NCI-H1436 treated with DMSO at 0.1 percent for 48 hours (cell line): ENCODE measurements at places on chromosomes 2 and 18.

DNA sequence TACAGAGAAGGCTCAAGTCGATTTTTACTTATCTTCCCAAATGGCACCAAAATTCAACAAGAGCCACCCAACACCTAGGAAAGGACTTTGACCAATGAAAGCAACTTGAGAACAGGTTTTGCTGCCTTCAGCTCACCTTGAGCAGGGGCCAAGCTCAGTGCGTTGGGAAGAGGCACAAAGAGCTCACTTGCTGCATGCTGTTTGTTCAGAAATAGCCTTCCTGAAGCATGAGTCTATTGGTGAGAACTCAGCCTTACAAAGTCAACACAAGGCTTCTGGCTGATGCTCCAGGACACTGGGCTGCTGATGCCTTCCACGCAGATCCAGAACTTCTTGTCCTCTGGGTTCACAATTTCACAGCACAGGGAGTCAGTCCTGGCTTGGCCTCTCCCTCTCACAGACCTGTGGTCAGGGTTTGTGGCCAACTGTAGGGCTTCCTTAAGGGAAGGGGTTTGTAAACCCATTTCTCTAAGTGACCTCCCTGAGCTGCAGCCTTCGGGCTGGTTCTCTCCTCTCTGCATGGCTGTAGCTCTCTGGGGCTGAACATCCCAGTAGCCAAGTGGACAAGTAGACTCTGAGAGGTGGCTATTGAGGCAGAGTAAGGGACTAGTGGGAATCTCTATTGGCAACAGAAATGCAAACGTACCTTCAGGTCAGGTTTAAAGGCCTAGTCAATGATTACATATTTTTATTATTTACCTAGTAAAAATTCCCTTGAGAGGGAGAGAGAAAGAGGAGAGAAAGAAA, 124.7 kb upstream of the GATA6 start:
- DNase-seq = no peak

GRCh38 chr2:80169811-80170594, 134.5 kb downstream of the LRRTM1 start:
- no peak for DNase-seq

- DNase-seq = no peak
Observed at GRCh38 chr2:60268032-60268431, 285.4 kb downstream of the BCL11A start.

GRCh38 chr2:152630466-152630865, 86.8 kb downstream of the PRPF40A start:
- no peak for DNase-seq

GRCh38 chr2:48479915-48480314, 50.0 kb upstream of the STON1 start:
- no peak for DNase-seq

DNA sequence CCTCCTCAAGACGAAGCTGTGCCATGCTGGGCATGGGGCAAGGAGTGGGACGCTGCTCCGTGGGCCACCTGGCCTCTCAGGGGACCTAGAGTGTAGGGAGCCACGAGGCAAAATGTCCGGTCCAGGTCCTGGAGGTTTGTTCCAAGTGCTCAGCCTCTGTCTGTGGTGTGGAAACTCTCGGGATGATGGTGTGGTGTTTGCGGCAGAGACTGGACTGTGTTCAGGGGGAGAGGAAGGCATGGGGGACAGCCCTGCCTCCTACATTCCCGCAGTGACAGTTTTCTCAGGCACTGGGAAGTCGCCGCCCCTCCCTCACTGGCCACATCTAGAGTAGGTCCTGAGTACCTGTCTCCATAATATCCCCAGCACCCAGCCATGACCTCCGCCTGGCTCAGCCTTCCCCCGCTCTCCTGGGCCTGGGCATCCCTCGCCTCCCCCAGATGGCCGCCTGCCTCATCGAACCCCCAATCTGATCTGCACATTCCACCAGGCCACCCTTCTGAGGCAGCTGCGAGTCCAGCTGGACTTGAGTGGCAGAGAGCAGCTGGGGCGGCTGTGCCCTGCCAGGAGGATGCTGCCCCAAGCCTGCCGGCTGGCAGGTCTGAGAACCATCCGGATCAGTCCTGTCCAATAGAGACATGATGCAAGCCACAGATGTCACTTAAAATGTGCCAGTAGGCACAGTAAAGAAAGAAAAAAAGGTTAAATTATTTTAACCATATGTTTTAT, 6.2 kb downstream of the KCNIP3 start:
- DNase-seq = no peak

GRCh38 chr2:145623136-145623535, 1103.2 kb upstream of the ZEB2 start:
- no peak for DNase-seq

GRCh38 chr2:40120026-40120425, 331.9 kb downstream of the SLC8A1 start:
- DNase-seq = no peak

GRCh38 chr2:222295368-222296062, 3.3 kb downstream of the PAX3 start:
- no peak for DNase-seq

DNA sequence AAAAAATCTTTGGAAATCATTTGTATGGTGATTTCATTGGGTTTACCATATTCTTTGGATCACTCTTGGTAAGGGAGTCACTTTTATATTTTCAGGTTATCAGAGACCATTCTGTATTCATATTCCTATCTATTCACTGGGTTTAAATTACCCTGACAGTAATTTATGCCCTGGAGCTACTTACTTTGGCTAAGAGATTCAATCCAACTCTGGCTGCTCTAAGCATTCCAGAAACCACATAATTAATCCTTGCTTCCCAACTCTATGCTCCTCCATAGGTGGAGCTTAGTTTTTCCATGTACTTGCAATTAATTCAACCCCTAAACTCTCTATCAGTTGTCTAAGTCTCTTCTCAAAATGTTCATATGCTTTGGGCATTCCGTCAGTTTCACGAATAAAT, 336.3 kb downstream of the AGPS start:
- no peak for DNase-seq

GRCh38 chr2:229519655-229520430, 194.5 kb downstream of the DNER start:
- DNase-seq = no peak

GRCh38 chr2:173872714-173873113, 92.5 kb downstream of the SP3 start:
- DNase-seq = no peak

- no peak for DNase-seq
Observed at GRCh38 chr2:64470766-64471295, 16.9 kb downstream of the LGALSL start.

GRCh38 chr2:203623096-203623495, 83.3 kb upstream of the CD28 start:
- no peak for DNase-seq

DNA sequence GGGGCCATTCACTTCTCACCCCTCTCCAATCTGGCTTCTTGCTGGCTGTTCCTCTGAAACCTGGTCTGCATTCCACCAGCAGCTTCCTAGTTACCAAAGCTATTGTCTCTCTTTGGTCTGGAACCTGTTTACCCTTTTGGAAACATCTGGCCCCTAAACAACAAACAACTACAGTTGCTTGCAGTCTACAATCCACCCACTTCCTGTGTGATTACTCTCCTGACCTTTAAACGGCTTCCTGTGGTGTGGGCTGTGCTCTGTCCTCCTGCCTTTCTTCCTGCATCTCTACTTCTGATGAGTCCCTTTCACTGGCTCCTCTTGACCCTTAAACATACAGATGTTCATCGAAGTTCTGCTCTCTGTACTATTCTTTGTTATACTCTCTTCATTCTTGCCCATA, 303.8 kb downstream of the TDRD15 start:
- DNase-seq = no peak

DNA sequence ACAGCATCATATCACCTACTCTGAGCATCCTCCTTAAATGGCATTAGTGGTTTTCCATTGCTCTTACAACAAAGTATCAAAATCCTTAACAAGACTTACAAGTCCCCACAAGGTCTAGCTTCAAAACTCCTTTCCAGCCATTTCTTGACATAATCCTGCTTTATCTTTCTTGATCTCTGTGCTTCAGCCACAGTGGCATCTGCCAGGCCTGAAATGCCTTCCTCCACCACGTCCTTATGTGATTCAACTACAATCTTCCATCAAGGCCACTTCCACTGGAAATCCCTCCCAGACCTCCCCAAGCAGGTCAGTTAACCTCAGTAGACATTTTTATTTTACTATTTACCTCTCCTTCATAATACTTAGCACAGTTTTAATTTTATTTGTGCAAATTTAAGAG, 83.8 kb upstream of the CCDC150 start:
- no peak for DNase-seq

DNA sequence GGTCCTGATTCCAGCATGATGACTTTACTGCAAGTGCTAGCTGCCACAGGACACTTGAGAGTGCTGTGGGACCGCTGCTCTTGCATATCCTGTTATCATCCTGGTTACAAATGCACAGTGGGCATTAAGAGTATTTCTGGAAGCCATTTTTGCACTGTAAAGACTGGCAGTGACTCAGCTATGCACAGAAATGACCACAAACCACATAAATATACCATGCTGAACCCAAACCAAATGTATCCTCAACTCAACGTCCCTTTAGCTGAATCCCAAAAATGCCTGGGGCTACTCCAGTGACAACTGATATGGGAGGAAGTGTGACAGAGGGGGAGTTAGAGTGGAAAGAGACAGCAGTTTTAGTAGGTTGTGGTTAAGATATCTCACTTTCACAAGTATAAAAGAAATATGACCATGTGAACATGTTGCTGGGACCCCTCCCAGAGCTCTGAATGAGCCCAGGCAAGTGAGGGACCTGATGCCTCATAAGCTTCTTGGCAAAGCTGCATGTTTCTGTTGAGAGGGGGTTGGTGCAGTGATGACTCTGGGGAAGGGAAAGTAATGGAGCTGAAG, 37.3 kb downstream of the RHBDD1 start:
- no peak for DNase-seq

DNA sequence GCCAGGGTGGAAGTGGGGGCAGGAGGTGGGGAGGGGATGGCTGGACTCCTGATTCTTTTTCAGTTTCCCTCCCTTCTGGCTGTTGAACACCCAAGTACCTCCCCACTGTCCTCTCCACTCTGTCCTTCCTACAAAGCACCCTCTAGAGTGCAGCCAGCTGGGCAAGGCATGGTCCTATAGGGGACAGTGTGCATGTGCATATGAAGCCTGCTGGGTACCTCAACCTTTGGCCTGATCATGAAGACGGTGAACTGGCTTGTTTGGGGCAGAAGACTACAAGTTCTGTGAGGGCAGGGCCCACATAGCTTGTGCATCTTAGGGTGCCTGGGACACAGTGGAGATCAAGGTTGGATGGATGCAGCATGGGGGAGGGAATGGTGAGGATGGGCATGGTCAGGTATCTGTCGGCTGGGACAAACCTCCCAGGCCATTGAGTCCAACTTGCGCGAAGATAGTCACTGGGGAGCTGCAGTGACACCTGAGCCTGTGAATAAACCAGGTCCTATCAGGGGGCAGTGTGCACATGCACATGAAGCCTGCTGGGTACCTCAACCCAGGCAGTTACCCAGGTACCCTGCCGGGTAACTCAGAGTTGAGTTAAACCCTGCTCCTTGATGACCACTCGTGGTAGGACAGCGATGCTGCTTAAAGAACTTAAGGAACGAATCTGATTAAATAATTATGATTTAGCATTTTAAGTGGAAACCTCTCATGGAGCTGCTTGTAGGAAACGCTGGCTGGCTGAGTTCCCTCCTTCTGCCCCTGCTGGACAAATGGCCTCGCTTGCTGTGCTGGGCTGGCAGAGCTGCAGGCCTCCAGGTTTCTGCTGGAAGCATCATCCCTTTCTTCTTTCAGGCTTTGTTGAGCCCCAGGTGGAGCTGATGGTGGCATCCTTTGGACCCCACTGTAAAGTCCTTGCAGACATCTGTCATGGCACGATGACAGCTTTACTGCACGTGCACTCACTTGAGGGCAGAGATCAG, 84.0 kb downstream of the POLR1A start:
- DNase-seq = no peak

- no peak for DNase-seq
Observed at GRCh38 chr2:216274194-216274840, 98.0 kb downstream of the MARCHF4 start.

GRCh38 chr2:237865623-237866041, 6.2 kb downstream of the RAMP1 start:
- DNase-seq = no peak

DNA sequence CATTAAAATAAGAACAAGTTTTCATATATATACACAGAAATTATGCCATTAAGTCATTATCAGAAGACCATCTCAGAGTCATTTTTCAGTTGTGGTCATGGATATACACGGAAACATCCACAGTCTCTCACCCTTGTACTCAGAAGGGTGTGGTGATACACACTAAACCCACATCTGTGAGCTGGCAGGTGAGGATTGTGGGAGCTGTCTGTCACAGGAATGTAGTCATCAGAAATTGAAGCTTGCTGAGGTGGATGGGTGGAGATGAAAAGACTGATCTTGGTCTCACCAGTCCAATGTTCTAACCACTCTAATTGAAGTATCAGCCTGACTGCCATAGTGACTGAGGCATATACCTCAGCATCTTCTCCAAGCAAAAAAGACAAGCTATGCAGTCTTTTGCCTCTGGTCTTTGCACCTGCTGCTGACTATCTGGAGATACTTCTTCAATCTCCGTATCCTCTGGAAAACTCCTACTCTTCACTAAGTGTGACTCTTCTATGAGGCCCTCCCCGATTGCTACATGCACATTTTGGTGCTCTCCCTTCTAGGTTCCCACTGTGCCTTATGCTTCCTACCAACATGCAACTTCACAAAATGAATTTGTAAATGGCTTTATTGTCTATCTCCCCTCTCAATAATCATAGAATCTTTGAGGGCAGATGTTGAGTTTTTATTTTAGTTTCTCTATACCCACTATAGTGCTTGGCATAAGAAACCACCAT, 232.8 kb downstream of the DYM start:
- no peak for DNase-seq
